Astrocyte of the spinal cord (primary cell): ENCODE measurements at places on chromosomes 11 and 22.
A peak's percentile ranks its signal among the peaks of the same experiment; 100 is the strongest.

GRCh38 chr22:42969348-42969975, 45.5 kb downstream of the PACSIN2 start:
- peak; percentile 71 for DNase-seq

- DNase-seq: no peak
Measured at GRCh38 chr22:33958741-33959140, 38.5 kb upstream of the LARGE1 start.

DNA sequence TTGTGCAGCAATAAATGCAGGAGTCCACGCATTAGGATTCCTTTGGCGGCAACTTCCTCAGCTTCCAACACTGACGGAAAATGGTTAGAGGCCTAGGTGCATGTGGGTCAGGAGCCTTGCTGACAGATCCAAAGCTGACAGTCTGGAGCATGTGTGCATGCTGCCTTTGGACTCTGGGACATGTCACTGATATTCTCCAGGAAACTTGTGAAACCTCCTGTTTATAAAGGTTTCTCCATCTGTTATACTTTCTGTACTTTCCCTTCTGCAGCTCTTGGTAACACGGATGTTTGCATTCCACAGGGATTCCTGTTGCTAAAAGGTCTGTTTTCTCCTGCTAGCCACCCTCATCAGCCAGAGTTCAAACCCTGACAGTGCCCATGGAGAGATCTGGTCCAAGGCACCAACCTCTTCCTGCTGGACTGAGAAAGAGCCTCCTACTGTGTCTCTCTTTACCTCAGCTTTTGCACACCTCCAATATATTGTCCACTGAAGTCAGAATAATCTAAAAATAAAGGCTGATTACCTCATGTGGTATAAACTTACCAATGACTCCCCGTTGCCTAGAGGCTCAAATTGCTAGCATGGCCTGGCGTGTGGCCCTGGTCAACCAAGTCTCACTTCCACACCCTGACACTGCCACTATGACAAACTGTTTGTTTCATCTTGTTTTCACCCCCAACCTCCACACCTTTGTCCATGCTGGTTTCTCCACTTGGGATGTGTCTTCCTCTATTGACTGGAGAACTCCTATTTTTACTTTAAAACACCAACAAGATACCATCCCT, 31.1 kb upstream of the LYVE1 start:
- DNase-seq: peak; percentile 43

GRCh38 chr11:119222308-119222707, 16.2 kb downstream of the CBL start:
- peak; percentile 58 for DNase-seq

DNA sequence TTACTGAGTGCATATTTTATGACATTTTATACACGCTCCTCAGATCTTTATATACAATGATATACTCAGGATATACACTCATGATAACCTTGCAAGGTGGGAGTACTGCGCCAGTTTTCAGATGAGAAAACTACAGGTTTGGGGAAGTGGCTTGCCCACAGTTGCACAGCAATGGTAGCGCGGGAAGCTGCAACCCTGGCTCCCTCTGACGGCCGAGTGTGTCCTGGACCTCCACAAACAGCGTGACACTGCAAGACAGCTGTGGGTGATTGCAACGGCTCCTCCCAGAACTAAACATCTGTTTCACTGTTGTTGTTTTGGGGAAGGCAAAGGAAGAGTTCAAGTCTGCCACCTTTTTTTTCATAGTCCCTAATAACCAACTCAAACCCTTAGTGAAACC, 47.0 kb downstream of the PACSIN2 start:
- no peak for DNase-seq

GRCh38 chr11:72737336-72737735, 14.9 kb downstream of the ARAP1 start:
- DNase-seq: no peak

- DNase-seq: no peak
Measured at GRCh38 chr11:106275151-106275550, 197.7 kb downstream of the AASDHPPT start.

GRCh38 chr11:2752923-2753322, 53.1 kb upstream of the KCNQ1OT1 start:
- peak; percentile 19 for DNase-seq

GRCh38 chr11:4072668-4073285, 21.8 kb upstream of the RRM1 start:
- peak; percentile 74 for DNase-seq

DNA sequence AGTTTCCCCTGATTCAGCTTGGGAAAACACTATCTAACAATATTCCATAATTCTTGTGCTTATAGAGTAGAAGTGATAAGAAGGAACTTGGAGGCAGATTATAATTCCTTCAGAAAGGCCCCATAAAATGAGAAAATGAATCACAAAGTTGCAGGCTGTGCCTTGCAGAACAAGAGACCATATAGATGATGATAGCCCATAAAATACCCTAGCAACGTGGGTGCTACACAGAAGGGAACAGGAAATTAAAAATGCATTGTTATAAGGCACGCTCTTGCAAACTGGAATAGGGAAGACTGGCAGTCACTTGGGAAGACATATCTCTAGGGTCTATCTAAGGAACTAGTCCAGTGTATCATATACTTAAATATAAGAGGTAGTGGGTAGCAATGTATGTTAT, 67.6 kb downstream of the KIF18A start:
- no peak for DNase-seq

DNA sequence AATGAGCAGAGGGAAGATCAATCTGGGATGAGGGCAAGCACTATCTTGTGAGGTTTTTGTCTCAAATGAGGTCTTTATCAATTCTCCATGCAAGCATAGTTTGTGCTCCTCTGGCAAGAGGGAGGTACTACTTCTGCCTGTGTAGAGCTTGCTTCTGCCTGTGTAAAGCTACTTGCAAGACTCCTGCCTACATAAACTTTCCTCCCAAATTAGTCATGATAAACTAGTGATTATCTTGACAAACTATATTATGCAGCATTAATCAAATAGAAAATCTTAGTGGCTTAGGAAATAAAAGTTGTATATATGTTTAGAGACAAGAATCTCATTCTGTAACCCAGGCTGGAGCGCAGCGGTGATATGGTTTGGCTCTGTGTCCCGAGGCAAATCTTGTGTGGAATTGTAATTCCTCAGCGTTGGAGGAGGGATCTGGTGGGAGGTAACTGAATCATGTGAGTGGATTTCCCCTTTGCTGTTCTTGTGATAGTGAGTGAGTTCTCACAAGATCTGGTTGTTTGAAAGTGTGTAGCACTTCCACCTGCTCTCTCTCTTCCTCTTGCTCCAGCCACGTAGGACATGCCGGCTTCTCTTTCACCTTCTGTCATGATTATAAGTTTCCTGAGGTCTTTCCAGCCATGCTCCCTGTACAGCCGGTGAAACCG, 8.0 kb upstream of the MMP10 start:
- DNase-seq: no peak

DNA sequence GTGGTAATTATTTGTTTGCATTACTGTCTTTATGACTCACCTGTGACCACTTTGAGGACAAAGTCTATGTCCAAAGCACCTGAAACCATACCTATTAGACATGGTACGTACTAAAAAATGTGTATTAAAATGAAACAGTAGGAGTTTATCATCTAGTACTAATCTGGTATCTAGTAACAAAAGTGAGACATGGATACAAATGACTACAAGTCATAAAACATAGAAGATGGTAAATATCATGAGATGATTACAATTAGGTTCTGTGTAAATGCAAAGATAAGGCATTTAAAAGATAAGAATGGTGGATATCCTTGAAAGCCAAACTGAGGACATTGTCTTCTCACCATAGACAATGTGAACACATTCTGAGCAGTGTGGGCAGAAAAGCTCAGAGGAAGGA, 113.5 kb upstream of the GUCY1A2 start:
- DNase-seq: no peak

DNA sequence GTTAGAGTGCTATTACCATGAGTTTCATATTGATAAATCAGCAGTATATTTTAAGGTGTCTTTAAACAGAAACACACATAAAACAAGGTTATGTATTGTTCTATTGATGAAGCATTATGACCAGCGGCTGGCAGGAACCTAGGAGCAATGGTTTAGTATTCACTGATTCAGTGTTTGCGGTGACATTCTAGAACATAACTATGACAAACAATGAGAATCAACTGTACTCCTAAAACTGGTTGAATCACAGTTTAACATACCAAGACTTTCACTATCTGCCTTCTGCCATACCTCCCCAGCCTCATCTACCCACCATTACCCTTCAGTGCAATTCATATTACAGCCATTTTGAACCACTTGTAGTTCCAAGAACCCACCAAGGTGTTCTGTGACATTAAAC, 8.8 kb downstream of the HOATZ start:
- no peak for DNase-seq

- no peak for DNase-seq
Measured at GRCh38 chr22:24424901-24425775, 2.3 kb upstream of the ADORA2A start.

DNA sequence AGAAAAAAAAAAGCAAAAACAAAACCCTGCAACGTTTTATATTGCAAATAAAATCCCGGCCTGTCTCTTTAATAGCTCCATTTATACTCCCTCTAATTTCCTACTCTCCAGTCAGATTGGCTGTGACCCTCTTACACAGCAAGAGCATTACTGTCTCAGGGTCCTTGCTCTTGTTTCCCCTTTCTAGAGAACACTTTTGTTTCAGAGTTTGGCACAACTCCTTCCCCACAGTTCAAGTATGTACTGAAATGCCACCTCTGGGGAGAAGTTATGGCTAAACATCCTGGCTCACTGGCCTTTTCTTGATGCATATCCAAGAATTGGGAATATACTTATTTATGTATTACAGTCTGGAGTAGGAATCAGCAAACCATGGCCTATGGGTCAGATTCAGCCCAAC, 2.6 kb downstream of the CASP12 start:
- DNase-seq: no peak

- DNase-seq: peak; percentile 91
Measured at GRCh38 chr11:68677432-68677831, 6.9 kb upstream of the GAL start.

GRCh38 chr11:6400431-6401345, 10.4 kb downstream of the SMPD1 start:
- no peak for DNase-seq

DNA sequence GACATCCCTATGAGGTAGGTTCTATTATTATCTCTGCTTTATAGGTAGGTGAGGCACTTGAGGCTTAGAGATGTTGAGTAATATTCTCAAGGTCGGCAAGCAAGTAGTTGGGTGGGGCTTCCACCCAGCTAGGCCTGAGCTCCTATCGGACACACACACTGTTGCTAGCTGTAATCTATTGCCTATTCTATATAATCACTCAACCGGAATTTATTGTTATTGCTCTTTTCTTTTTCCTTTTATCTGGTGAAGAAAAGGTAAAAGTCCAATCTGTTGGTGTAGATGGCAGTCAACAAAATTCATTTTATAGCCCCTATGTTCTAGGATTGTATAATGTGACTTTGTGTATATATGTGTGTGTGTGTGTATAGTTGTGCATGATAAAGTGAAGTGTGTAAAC, 3.4 kb downstream of the OR9Q2 start:
- no peak for DNase-seq

GRCh38 chr22:26432619-26433311, 3.7 kb downstream of the ASPHD2 start:
- no peak for DNase-seq

DNA sequence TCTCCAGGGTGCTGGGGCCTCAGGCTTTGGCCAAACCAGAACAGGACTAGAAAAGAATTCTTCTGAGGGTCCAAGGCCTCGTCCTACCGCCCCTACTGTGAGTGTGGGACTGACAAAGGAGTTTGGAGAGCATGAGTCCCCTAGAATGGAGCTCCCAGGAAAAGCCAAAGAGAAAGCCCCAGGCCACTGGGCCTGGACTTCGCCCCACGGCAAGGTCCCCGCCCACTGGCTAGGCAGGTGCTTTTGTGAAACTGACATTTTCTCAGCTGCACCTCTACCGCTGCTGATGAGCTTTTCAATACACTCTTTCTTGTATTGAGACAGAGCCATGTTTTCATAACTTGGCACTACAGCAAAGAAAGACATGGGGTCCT, 9.7 kb upstream of the FGF3 start:
- DNase-seq: no peak

DNA sequence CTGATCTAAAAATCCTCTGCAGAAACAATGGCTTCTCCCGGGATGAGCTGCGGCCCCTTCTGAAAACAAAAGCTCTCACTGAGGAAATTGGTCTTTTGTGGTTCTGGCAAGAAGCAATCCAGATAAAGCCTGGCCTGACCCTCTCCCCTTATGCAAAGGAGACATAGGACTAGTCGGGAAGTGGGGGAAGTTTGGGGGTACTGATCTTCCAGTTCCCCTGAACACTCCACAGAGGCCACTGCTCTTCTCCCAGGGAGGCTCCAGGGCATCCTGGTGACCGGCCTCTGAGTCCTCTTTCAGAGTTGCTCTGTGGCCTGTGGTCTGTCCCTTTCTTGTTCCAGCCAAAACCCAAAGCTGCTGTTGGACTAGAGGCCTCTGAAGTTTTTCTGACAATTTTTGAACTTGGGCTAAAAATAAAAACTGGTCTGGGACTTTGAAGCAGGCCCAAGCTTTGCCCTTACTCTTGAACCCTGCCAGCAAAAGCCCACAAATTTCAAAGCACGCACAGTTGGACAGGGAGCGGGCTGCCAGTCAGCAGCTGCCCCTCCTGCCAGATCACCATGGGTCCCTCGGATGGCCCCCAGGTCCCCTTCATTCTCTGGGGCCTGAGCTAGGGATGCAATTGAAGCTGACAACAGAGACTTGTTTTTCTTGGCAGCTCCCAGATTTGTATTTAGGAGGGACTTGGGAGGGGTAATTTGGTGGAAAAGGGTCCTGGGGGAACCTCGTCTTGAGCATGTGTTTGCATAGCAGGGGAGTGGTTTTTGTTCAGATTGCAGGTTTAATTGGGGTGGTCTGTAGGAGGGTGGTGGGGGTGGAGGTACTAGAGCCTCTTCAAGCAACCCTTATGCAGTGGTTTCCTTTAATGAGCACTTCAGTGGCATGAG, 381.6 kb upstream of the CADM1 start:
- no peak for DNase-seq

GRCh38 chr11:118111019-118111743, 24.4 kb upstream of the SMIM35 start:
- no peak for DNase-seq

- DNase-seq: no peak
Measured at GRCh38 chr11:24206030-24206429, 290.8 kb upstream of the LUZP2 start.

DNA sequence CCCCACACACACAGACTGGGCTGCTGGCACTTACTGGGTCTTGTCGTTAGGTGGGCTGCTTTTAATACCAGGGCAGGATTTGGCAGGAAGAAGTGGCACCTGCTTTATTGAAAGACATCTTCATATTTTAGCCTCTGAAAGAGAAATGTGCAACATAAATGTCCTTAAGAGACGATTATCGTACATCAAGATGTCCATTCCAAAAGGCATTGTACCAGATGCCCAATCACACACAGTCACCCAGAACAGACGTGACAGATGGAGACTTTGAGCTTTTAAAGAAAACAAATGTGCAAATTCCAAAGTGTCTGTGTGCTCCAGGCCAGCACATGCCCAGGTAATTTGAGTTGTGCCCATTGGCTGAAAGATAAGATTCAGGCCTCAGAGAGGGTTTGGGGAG, 155.7 kb downstream of the RRAS2 start:
- DNase-seq: no peak

- DNase-seq: no peak
Measured at GRCh38 chr11:68993546-68993945, 12.8 kb upstream of the MRGPRD start.

- DNase-seq: no peak
Measured at GRCh38 chr11:63804259-63804658, 9.0 kb upstream of the SPINDOC start.
